ENCODE measurements at places on chromosomes 13 and 19. TPM values are rescaled to one million over a fixed set of nuclear protein-coding genes. Genes with fewer than 3 reads are reported as not detected.

Gene VWA8
- total RNA-seq = 8.2 TPM

Gene PRODH2
- not detected for total RNA-seq

Gene IL11
- 0.21 TPM for total RNA-seq

Gene COLGALT1
- 257 TPM for total RNA-seq

Gene LYPD3
- 0.67 TPM for total RNA-seq

Gene FGF22
- not detected for total RNA-seq

Gene GFY
- total RNA-seq = not detected

Gene NLRP7
- 0.69 TPM for total RNA-seq

Gene GAS6
- 19.8 TPM for total RNA-seq

GRCh38 chr19:40689339-40690049 lies 957 bp downstream of the NUMBL start:
- DNase-seq = no peak

- no peak for DNase-seq
Observed at GRCh38 chr13:64206430-64207225, 2791.0 kb upstream of the PCDH20 start.

DNA sequence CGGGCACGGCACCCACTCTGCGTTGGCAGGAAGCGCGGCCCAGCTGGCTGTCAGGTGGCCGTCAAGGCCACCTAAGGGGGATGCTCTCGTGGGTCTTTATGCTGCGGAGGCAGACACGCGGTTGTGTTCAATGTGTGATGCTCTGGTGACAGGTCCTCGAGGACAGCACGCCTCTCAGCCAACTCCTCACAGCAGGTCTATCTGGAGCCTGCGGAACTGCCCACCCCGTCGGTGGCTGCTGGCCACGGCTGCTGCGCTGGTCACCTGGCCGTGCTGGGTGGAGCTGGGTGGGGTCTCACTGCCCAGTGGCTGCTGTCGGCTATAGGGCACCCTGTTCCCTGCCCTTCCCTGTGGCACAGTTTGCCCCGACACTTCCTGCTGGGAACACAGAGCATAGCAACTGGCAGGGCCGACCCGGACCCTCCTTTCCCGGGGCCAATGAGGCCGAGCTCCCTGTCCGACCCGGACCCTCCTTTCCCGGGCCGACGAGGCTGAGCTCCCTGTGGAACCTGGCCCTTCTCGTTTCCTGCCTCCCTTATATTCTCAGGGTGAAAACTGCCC lies 14.3 kb upstream of the F7 start:
- DNase-seq = no peak

- peak; percentile 77 for DNase-seq
Observed at GRCh38 chr19:12778017-12778904, 2.9 kb upstream of the HOOK2 start.

- no peak for DNase-seq
Observed at GRCh38 chr13:38440666-38441065, 91.0 kb downstream of the UFM1 start.

GRCh38 chr13:75818968-75819225 lies 182.8 kb downstream of the LMO7 start:
- no peak for DNase-seq

- DNase-seq = no peak
Observed at GRCh38 chr13:98719527-98720250, 32.8 kb downstream of the SLC15A1 start.

- peak; percentile 36 for DNase-seq
Observed at GRCh38 chr19:52248241-52248640, 21.1 kb upstream of the ZNF766 start.

DNA sequence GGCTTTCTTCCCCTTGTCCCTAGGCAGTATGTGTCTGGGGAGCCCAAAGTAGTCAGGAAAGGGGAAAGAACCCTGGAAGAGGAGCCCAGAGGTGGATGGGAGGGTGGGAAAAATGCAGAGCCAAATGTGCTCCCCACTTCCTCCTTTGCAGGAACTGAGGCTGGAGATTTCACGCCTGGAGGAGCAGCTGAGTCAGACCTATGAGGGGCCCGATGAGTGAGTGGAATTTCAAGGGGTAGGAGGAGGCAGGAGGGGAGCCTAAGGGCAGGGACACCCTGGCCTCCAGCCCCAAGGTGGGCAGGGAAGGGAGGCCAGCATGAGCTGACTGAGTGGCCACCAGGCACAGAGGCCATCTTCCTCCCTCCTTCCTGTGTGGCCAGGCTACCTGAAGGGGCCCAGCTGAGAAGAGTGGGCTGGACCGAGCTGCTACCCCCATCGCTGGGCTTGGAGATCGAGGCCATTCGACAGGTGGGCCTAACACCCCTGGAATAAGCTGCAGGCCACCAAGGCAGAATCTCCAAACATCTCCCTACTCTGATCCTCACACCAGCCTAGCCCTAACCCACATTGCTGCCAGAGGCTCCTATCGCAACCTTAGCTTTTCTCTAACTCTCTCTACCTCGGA lies 14.3 kb downstream of the PTH2 start:
- no peak for DNase-seq

DNA sequence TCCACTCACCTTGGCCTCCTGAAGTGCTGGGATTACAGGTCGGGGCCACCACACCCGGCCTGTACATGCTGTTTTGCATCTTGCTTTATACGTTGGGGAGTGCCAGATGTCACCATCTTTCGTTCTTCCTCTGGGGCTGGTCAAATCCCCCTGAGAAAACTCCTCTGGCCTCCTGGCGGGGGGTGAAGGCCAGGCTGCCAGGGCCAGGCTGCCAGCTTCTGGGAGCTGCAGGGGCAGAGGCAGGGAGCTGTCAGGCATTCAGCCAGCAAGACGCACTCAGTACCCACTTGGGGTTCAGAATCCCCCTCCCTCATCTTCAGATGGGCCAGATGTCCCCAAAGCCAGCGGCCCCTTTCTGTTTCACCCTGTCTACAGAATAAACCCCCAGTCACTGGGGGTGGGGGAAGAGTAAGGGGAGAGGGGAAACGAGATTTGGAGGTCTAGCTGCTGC lies 16.1 kb downstream of the ZSWIM9 start:
- DNase-seq = no peak

DNA sequence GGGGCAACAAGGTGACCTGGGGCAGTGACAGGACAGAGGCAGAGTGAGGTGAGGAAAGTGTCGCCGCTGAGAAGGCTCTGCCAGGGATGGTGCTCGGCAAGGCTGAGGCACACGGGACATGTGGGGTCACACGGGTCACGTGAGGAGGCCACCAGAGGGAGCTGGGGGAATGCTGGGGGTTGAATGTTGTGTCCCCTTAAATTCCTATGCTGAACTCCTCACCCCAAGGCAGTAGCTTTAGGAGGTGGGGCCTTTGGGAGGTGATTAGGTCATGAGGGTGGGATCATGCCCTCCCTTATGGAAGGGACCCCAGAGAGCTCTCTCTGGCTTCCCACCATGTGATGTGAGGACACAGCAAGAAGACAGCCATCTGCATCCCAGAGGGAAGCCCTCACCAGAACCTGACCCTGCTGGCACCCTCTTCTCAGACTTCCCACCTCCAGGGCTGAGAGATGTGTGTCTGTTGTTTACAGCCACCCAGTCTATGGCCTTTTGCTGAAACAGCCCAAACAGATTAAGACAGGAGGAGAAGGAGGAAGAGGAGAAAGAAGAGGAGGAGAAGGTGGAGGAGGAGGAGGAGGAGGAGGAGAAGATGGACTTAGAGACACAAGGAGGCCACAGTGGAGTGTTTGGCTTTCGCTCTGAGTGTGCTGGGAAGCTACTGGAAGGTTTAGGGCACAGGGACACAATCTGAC lies 35.4 kb downstream of the RFX2 start:
- no peak for DNase-seq

DNA sequence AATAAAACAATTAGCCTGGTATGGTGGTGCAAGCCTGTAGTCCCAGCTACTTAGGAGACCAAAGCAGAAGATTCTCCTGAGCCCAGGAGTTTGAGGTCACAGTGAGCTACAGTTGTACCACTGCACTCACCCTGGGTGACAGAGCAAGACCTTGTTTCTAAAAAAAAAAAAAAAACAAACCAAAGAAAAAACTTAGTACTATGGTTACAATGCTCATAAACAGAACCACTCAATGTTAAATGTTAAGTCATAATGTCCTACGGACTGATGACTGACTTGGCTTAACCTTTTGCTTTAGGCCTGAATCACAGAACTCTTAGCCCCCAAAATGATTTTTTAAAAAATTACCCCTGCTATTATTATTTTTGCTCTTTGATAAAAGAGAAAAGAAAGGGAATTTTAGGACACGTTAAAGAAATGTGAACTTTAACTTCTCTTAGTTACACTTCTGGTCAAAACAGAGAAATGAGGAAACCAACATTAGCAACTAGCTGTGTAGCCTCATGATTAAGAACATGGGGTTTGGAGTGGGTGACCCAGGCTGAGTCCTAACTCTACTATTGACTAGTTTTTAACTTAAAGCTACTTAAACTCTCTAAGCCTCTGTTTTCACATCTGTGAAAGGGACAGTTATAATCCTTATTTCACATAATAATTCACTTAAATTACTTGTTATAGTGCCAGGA lies 13.7 kb upstream of the ELF1 start:
- DNase-seq = no peak

- DNase-seq = no peak
Observed at GRCh38 chr19:33755099-33756035, 41.3 kb upstream of the KCTD15 start.

DNA sequence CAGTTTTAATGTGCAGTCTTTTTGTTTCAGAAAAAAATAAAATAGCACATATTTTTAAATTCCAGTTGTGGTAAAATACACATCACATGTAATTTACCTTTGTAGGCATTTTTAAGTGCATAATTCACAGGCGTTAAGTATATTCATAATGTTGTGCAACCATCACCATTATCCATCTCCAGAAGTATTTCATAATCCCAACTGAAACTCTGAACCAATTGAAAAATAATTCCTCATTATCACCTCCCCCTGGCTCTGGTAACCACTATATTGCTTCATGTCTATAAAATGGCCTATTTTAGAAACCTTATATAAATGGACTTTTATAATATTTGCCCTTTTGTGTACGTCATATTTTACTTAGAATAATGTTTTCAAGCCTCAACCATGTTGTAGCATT lies 756.5 kb upstream of the KLHL1 start:
- DNase-seq = no peak

DNA sequence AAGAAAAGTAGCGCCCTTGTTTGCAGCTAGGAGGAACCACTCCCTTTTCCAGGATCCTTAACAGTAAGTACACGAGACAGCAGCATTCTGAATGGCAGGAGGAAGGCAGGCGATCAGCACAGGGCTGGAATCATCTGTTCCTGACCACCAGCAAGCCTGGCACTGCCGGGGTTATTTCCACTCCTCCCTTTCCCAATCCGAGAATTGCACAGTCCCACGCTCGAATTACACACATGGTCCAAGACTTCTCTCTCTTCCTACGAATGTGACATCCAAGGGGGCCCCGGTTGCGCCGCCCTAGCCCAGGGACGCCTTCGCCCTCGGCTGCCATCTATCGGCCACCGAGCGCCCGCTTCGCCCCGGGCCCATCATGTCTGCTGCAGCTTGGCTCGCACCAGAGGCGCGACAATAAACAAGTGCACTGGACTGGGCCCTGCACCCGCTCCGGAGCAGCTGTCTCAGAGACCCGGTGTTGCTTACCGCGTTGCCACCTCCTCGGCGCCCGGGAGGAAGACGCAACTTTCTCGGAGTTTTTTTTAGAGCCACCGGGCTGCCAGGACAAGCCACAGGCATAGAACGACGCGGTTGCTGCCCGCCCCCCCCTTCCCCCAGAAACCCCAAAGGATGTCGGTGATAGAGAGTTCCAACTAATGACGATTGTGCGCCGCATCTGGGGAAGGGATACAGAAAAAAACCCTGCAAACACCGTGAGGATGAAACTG lies at the start of gene SLITRK5:
Gene SLITRK5 (plus strand): TSS at position 341 of the 722 bp plus-strand sequence. CDS start 4,018 bp downstream, outside the sequence.
- peak; percentile 89 for DNase-seq

- no peak for DNase-seq
Observed at GRCh38 chr13:50244713-50245574, 229.7 kb downstream of the KCNRG start.

GRCh38 chr13:102589301-102589822 lies 7.4 kb upstream of the TPP2 start:
- no peak for DNase-seq

GRCh38 chr13:37134411-37135041 lies 29.1 kb upstream of the CSNK1A1L start:
- no peak for DNase-seq

DNA sequence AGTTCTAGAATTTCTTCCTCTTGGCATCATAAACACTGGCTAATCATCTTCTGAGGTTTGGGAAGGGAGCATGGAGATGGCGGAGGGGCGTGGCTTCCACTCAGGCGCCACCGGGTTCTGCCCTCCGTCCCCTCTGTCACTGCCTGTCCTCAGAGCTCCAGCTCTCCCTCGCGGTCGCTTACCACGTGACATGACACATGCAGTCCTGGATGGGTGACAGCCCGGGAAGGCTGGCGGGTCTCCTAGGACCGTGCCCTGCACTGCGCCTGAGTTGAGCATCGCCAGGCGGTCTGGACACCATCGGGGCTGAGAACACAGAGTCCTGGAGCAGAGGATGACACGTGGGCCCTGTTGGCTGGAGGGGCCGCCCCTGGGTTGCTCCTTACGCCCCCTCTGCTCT lies 123.3 kb downstream of the RAB20 start:
- DNase-seq = no peak

GRCh38 chr19:5091018-5091683 lies 122.2 kb downstream of the KDM4B start:
- DNase-seq = no peak

GRCh38 chr19:50580970-50581634 lies 12.9 kb upstream of the LRRC4B start:
- DNase-seq = no peak

DNA sequence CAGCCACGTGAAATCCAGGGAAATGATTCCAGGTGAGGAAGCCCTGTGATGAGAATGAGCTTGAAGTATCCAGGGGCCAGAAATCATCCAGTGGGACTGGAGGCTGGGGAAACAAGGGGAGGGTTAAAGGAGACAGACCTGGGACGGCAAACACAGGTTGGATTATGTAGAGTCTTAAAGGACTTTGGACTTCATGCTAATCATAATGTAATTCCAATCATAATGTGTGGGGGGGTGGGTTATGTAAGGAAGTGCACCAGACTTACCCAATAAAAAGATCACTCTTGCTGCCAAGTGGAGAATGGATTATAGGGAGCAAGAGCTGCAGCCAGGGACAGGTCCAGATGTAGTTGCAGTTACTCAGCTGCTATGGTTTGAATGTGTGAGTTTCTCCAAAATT lies 16.1 kb upstream of the CYSLTR2 start:
- DNase-seq = no peak

DNA sequence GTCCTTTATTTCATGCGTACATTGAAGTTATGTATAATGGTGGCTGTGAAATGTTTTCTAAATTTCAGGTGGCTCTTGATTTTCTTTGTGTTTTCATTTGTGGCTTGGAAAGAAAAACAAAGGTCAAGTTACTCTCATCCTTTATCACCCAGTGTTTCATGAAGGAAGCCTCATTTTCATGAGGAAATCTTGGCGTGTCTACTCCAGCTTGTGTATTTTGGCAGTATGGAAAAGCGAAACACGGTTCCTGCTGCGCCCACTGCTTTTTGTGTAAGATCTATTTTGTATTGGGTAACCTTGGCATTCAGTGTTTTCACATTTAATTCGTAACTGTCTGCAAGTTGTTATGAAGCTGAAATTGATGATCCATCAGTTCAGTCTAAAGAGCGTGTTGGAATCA lies 147.0 kb upstream of the RNF113B start:
- DNase-seq = no peak
